AG09319 (cell line): ENCODE measurements at places on chromosomes 11 and 22.

- no peak for DNase-seq
Observed at GRCh38 chr11:113493206-113493605, 18.0 kb upstream of the DRD2 start.

DNA sequence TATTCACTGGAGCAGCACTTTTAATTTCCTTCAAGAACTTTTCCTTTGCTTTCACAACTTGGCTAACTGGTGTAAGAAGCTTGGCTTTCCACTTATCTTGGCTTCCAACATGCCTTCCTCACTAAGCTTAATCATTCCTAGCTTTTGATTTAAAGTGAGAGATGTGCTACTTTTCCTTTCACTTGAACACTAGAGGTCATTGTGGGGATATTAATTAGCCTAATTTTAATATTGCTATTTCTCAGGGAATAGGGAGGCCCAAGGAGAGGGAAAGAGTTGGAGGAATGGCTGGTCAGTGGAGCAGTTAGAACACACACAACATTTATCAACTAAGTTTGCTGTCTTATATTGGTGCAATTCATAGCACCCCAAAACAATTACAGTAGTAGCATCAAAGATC lies 24.6 kb upstream of the CCDC90B start:
- no peak for DNase-seq

DNA sequence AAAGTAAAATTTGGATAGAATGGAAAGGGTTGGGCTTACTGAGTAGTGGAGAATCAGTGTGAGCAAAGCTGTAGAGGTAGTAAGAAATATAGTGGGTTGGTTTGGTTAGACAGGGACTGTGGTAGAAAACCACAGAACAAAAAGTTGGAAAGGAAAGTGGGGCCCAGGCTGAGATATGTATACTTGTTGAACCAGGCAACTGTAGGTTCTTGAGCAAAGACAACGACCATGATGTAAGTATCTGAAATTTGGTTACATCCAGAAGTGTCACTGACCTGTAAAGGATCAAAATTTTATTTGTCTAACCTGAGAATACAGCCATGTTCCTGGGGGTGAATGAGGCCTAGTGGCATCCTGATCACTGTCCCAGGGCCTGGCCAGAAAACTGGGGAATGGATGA lies 114.1 kb downstream of the STIM1 start:
- DNase-seq = no peak

- DNase-seq = no peak
Observed at GRCh38 chr11:70156291-70157037, 46.6 kb upstream of the FADD start.

- no peak for DNase-seq
Observed at GRCh38 chr22:46057246-46058090, 80.5 kb upstream of the WNT7B start.
